ENCODE measurements at places on chromosomes 1 and 21. TPM values are rescaled to one million over a fixed set of nuclear protein-coding genes. Genes with fewer than 3 reads are reported as not detected.

SPRR2A gene
- not detected for total RNA-seq

IL10 gene
- total RNA-seq: 0.93 TPM

DNA sequence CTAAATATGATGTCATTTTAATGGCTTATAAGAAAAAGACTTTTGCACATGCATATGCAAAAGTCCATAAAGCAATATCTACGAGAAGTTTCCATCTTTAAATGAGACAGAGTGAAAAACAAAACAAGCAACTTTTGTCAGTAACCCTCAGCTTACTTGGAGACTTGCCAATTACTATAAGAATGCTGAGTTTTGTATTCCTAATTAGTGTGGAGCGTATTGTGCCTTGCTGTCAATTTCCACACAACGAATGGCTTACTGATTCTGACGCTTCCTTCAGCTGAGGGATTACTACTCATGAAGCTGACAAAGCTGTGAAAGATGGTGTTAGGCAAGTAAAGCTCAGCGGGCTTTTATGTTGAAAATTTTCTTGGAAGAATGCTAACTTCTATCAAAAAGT lies 440.4 kb upstream of the ADAMTS5 start:
- DNase-seq: no peak

DNA sequence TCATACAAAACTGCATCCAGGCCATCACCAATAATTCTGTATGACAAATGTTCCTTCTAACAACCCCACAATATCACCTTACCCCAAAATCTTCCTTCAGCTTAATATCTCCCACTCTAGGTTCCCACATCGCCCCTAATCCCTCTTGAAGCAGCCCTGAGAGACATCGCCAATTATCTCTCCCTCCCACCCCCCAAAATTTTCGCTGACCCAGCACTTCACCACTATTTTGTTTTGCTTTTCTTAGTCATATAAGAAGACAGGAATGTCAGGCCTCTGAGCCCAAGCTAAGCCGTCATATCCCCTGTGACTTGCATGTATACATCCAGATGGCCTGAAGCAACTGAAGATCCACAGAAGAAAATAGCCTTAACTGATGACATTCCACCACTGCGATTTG lies 126.3 kb downstream of the ADGRL4 start:
- no peak for DNase-seq

GRCh38 chr1:44151808-44152207 lies 10.4 kb upstream of the KLF18 start:
- DNase-seq: no peak

DNA sequence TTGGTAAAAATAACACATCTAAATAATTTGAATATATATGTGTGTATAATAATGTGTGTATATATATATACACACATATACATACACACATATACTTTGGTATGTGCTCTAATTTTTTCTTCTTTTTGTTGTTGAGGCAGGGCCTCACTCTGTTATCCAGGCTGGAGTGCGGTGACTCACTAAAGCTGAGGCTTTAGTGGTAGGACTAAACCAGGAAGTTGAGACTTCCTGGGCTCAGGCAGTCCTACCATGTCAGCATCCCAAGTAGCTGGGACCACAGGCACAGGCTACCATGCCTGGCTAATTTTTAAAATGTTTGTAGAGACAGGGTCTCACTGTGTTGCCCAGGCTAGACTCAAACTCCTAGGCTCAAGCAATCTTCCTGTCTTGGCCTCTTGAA lies 46.7 kb upstream of the CXADR start:
- no peak for DNase-seq

DNA sequence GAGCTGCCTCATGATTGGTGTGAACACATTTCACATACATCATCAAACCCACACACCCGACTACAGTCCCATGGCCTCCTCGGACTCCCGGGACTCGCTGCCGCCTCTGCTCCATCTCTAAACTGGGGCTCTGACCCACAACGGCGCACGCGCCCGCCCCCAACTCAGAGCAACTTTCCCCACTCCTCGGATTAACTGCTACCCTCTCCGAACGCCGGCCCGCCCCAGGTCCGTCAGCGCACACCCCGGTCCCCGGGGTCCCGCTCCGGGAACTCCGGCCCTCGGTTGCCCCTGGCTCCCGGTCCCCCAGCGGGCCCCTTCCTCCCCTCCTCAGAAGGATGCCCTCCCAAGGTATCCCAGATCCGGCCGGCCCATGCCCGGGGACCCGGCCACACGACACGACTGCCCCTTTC lies 740 bp downstream of the DSTYK start:
- DNase-seq: no peak
